ENCODE measurements at places on chromosomes 1 and 21.

DNA sequence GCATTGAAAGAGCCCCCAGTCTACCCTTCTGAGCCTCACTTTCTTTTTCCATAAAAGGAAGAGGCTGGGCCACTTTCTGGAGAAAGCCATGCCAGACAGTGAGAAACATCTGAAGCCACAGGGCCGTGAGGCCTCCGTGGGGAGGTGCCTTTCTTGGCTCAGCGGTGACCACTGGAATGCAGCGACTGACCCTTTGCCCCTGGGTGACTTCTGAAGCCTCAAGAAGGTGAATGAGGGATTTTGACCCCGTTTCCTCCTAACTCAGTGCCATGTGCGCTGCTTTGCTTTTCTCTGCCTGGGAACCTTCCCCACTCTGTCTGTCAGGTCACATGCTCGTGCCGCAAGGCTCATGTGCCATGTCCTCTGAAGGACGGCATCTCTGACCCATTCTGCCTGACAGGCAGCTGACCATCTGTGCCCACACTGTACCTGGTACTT is 44.7 kb upstream of the A3GALT2 start:
- DNase-seq, result no peak

GRCh38 chr1:204653590-204654340 is 31.8 kb downstream of the LRRN2 start:
- no peak for DNase-seq

DNA sequence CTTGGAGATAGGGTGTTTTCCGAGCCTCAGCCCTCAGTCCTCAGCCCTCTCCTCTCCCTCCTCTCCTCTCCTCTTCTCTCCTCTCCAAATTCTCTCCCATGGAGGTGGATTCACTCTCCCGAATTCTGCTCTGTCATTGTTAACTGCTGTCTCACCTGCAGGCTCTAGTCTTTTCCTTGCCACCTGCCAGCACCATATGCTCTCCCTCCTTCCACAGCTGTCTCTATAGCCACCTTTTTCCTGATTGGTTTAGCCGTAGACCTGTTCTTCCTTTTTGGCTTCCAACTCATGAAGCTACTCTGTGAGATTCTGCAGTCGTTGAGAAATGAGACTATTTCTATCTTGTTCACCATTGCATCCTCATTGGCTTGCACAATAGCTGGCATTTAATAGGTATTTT is 19.7 kb downstream of the COG2 start:
- no peak for DNase-seq

DNA sequence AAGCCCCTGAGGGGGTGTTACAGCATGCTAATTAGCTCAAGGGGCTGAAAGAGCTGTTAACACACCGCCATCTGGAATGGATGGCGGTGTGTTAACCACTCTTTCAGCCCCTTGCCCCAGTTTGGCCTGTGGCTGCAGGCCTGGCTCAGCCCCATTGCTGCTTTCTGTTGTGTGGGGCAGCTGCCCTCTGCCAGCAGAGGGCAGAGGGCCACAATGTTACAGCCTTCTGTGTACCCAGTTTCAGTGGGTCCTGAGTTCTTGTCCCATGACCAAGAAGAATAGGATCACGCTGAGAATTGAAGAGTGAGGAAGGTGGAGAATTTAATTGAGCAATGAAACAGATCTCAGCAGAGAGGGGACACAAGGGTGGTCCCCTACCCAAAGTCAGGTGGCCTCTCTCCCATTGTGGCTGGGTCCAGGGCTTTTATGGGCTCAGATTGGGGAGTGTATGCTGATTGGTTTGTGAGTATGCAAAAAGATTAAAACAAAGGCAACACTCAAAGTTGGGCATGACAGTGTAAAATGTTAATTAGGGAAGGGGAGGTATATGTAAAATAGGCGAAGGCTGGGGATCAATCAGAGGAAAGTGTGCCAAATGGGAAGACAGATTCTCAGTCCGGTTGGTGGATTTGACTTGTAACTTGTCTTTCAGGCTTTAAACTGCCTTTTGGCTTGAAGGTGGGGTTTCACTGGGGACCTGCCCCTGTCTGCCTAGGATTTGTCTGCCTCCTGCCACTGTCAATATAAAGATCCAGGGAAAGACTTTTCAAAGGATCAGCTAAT is 142.2 kb downstream of the RABGAP1L start:
- no peak for DNase-seq

GRCh38 chr1:207828485-207829158 is 76.8 kb downstream of the CD46 start:
- peak; percentile 34 for DNase-seq

DNA sequence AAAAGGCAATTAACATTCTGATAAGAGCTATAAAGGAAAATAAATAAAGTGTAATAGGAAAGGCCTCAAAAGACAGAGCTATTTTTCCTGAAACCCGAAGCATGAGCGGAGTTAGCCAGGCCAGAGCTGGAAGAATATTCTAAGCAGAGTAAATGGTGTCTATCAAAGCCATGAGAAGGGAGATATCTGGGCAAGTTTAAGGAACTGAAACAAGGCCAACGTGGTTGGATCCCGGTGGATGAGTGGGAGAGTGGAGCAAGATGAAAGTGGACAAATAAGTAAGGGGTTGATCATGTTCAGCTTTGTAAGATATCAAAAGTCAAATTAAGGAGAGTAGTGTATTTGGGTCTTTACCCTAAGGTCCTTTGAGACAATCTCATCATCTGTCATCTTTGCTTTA is 234.0 kb downstream of the TM2D1 start:
- no peak for DNase-seq

DNA sequence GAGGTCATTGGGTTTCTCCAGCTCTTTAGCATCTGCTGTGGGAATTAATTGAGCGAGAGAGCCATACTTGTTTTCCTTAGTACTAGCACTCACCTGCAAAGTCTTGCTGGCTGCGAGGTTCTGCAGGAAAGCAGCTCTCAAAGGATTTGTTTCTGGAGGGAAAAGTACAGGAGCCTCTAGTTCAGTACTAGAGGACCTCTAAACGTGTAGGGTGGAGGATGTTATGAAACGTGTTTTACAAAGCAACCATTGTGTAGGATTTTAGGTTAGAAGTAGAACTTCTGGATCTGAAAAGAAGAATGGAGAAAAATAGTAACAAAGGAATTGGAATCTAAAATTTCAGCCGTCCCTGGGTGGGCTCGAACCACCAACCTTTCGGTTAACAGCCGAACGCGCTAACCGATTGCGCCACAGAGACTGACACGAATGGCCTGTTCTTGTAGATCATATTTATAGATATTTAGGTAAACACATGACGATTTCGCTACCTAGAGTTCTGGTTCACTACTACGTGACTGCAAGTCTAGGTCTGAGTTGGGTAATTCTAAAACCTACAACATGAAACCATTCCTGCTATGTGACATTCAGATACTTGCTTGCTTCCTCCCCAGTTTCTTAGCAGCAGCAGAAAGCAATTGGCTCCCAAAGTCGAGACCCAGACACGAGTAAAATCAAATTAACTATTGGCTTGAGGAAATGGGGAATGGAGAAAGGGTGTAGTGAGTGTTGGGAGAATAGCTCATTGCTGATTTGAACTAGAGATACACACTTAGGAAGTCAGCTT is 60.2 kb upstream of the CFAP126 start:
- peak; percentile 24 for DNase-seq

- no peak for DNase-seq
Observed at GRCh38 chr1:196278816-196279215, 329.4 kb downstream of the KCNT2 start.

GRCh38 chr1:61812916-61813315 is 70.6 kb downstream of the PATJ start:
- DNase-seq, result no peak

GRCh38 chr1:14897997-14898645 is 255.4 kb upstream of the TMEM51 start:
- no peak for DNase-seq

GRCh38 chr1:19375631-19376400 is 63.7 kb downstream of the SLC66A1 start:
- no peak for DNase-seq

GRCh38 chr1:110040548-110040947 is 6.1 kb downstream of the STRIP1 start:
- DNase-seq, result no peak

DNA sequence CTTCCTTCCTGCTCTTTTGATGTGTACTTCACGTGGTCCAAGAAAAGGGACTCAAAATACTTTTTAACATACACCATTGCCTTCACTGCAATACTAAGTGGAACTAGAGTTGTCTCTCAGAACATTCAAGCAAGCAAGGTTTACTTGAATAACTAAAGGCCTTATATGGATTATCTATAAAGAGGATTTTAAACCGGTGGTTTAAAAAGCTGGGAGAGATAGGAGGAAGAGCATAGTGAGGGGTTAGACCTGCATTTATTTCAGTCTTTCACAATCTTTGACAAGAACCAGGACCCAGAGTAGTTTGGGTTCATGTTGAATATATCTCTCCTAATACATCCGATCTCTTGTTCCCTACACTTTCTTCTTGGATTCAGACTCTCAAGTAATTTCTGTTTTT is 6.9 kb downstream of the S1PR1 start:
- no peak for DNase-seq

GRCh38 chr1:1349256-1350012 is at the start of gene DVL1:
Gene DVL1, minus strand, starts transcription at chr1:1349418. Its CDS starts 353 bp downstream, at chr1:1349065.
- DNase-seq, result peak; percentile 47

DNA sequence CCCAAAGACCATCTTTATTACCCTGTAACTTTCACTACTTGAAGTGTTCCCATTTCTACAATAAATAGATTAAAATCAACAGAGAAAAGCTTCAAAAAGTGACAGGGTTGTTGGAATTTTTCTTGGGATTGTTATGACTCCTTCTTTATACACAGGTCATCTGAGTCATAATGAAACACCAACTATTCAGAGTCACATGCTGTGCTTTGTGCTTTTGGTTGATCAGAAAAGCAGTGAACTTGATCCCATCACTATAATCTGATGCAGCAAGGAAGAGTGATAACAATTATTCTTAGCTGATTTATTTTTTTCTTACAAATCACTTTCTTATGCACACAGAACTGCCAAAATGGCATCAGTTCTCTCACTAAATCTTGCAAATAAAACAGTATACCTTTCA is 422.9 kb downstream of the PTBP2 start:
- DNase-seq, result no peak

- no peak for DNase-seq
Observed at GRCh38 chr1:103243481-103243880, 135.2 kb upstream of the COL11A1 start.

GRCh38 chr1:13749543-13750341 is 49.8 kb downstream of the PRDM2 start:
- DNase-seq, result peak; percentile 28

DNA sequence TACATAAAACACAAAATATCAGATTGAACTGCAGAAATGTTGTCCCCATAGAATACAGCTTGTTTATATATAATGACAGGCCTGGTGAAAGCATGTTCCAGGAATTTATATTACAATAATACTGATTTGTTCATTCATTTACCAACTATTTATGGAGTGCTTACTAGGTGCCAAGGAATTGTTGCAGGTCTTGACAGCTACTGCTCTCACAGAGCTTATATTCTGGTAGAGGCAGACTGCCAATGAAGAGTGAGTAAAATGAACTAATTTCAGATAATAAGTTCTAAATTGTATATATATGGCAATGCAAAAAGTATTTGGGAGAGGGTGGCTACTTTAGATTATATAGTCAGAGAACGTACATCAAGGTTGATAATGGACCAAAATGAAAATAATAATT is 152.0 kb downstream of the COQ8A start:
- DNase-seq, result no peak

GRCh38 chr1:26541816-26542711 is 12.5 kb downstream of the RPS6KA1 start:
- peak; percentile 77 for DNase-seq

DNA sequence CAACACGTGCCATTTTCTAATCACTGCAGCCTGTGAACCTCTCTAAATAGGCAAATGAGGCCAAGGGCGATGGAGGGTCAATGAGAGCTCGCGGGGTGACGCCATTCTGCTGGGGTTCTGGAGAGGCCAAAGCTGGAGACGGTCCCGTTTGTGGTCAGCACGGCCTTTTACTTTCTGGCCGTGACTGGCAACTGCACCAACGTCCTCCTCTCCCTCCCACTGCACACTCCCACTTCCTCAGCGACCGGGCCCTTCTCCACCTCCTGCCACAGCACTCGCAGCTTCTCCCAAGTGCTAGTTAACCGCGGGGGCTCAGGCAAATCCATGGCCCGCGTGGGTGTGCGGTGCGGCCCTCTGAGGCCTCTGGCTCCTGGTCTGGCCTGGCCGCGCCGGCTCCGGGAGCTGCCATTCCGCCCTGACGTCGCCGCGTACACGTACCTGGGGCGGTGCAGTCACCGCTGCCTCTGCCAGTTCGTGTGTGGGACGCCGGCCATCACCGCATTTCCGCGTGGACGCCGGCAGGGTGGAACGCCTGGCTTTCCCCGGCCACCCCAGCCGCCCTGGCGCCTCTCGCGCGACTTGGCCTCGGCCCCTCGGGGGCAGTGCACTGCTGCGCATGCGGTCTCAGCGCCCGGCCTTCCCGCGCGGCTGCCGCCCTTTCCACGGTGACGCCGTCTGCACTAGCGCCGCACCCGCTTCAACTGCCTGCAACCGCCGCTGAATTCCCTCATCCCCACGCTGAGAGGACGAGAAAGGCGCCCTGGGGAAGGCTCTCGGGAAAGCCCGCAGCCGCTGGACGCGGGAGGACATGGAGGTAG is 18.2 kb downstream of the OR2C3 start:
- no peak for DNase-seq

DNA sequence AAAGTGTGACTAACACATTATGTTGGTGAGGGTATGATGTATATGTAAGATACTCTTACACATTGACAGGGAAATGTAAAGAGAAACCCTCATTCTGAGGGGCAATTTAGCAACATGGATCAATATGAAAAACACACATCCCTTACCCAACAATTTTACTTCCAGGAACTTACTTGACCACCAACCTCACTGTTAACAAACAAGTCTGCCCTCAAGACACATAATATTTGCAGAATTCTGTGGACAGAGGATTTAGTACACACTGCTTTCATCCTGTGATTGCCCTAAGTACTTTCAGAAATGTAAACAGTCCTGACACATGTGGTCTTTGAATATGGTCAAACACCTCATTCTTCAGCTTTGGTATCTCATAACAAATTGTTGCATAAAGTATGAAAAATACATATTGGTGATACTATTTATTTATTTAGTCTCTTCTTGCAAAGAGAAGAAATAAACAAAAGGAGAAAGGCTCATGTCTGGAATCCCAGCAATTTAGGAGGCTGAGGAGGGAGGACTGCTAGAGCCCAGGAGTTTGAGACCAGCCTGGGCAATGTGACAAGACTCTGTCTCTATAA is 6.9 kb downstream of the USP48 start:
- DNase-seq, result no peak

GRCh38 chr1:3477241-3477995 is 23.0 kb downstream of the ARHGEF16 start:
- no peak for DNase-seq

- DNase-seq, result no peak
Observed at GRCh38 chr1:942864-943533, 16.1 kb downstream of the NOC2L start.

- no peak for DNase-seq
Observed at GRCh38 chr1:158327481-158327880, 3.9 kb downstream of the CD1B start.

GRCh38 chr1:15088281-15088971 is 65.1 kb upstream of the TMEM51 start:
- DNase-seq, result no peak

GRCh38 chr1:23108918-23109533 is 59.6 kb downstream of the LUZP1 start:
- DNase-seq, result no peak

Measured in stimulated activated CD8-positive, alpha-beta memory T cell treated with anti-CD3 and anti-CD28 coated beads, Interleukin-4, amount 100 ng/mL, for 24 hours (primary cell).